Hematopoietic multipotent progenitor cell treated with erythropoietin and hydrocortisone succinate and interleukin-3 and kit ligand, for 15 days (in vitro differentiated cells): ENCODE measurements at places on chromosomes 1 and 21.

- peak; percentile 44 for DNase-seq
These were observed 909 bp upstream of the PAXBP1 start for GRCh38 chr21:32772281-32773047.

DNA sequence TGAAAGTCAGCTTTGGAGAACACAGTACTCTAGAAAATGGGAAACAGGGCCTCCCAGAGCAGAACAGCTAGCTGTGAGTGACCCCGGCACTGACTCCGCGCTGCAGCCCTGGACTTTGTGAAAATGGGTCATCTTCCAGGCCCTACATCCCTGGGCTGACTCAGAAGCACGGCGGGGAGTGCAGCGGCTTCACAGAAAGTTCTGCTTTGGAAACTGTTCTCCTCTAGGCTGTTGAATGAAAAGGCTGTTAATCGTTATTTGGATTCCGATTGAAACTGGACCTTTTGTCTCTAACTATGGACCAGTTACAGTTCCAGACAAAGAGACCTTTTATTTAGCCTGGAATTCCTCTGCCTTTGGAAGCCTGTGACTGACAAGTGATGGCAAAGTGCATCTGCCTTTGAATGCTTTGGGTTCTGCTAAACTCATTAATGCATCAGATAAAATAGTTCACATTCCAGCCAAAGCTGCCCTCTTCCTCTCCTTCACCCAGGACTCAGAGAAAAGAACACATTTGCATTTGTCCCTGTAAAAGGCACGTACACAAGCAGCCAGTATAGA, 144.9 kb upstream of the HOOK1 start:
- DNase-seq, result no peak

GRCh38 chr1:44000122-44000665, 8.8 kb downstream of the CCDC24 start:
- no peak for DNase-seq

GRCh38 chr1:24045771-24046170, 65.6 kb upstream of the SRSF10 start:
- no peak for DNase-seq

DNA sequence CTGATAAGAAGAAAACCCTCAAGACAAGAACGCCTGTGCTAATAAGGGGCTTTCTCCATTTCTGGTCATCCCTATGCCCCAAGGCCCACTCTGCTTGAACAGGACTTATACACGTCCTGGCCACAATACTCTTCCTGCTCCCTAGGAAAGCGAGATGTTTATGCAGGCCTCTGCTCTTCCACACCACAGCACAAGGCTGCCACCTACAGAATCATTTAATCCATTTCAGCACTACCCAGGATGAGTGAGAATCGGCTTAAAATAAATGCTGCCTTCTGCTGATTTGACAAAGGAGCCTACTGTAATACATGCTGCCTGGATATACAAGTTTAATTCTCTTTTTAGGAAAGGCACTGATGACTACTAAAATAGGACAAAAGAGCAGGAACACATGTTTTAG, 29.4 kb downstream of the FRRS1 start:
- DNase-seq, result no peak
